ENCODE measurements at places on chromosomes 2 and 18.

- DNase-seq: no peak
These were observed 22.1 kb downstream of the IKZF2 start for GRCh38 chr2:213129311-213129710.

DNA sequence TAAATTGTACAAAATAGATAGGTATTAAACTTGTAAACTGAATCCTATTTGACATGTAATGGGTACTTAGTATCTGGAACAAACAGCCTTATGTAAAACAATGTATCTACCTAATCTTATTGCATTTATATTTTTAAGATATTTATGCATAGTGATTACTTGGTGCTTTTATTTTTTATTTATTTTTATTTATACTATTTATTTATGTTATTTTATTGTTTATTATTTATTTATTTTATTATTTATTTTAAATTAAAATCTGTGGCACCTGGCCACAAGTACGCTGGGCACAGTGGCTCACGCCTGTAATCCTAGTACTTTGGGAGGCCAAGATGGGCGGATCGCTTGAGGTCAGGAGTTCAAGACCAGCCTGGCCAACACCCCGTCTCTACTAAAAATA is 26.9 kb downstream of the MRO start:
- no peak for DNase-seq

GRCh38 chr2:98378901-98379300 is 32.6 kb downstream of the CNGA3 start:
- DNase-seq: no peak

DNA sequence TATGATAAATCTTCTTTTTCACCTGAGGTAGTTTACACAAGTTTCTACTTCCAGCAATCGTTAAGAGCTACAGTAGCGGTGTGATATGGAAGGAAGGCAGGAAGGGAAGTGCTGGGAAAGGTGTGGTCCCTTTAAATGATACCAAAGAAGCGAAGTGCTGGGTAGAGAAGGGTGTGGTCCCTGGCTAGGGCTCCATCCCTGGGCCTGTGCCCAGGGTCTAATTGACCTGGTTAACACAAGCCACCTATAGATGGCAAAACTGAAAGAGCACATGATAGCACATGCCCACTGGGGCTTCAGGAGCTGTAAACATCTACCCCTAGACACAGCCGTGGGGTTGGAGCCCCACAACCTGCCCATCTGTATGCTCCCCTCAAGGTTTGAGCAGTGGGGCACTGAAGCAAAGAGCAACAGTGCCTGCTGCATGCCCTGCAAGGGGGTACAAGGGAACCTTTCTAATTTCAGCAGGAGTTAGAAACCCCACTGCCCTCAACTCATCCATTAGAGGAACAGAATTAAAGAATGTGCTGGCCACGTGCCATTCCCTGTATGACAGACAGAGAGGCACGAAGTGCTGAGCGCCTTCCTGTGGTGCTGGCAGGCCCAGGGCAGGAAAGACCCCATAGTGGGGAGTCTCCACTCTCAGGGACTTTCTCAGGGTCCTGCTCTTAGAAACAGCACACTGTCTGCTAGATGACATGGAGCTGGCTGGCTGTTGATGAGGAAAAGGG is 153.1 kb upstream of the LMAN1 start:
- no peak for DNase-seq

GRCh38 chr2:129913695-129914495 is 65.6 kb upstream of the RAB6C start:
- DNase-seq: no peak

GRCh38 chr2:100535855-100536254 is 26.9 kb upstream of the PDCL3 start:
- DNase-seq: no peak

DNA sequence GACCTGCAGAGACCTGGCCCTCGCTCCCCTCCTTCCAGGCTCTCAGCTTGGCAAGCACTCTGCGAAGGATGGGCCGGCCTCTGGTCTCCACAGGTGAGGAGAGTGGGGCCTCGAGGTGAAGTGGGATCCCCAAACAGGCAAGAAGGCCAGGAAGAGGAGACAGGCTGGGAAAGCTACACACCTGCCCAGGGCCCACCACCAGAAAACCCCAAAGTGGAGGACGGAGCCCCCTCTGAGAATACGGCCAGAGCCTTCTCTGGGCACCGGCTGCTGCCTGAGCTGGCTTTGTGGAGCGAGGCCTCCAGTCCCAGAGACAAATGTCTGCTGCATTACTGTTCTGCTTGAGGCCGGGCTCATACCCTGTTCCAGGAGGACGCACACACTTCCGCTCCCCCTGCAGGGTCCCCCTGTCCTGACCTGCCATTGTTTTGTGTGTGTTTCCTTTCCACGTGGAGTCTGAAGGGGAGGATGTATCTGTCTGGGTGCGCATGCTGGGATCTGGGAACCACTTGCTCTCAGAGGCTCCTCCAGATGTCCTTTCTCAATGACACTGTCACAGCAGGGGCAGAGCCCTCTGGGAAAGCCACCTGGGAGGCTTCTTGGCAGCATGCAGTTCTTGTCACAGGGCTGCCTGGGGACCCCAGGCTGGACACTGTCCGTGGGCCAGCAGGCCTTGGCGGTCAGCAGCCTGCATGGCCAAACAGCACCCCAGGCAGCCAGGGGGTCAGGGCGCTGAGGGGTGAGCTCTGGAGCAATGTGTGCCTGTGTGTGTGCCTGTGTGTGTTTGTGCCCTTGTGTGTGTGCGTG is 20.8 kb downstream of the KCNF1 start:
- DNase-seq: no peak

- DNase-seq: no peak
These were observed 2.5 kb downstream of the CHN1 start for GRCh38 chr2:175002547-175003274.

DNA sequence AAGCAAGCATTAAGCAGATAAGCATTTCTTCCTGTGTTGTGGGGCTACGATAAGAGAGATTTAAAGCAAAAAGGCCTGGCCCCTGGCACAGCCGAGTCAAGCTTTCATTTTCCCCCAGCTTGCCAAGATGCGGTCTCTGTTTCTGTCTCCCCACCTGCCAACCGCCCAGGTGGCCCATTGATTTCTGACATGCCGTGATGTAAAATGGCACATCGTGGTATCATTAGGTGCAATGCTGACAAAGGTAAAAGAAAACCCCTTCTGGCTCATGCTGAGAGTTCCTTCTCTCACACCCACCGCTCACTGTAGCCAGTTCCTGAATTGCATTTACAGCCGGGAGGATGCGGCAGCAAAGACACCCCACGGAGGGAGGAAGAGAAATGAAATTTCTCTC is 62.8 kb downstream of the BOD1L2 start:
- no peak for DNase-seq

GRCh38 chr2:108169982-108170625 is 69.7 kb upstream of the SULT1C3 start:
- no peak for DNase-seq

DNA sequence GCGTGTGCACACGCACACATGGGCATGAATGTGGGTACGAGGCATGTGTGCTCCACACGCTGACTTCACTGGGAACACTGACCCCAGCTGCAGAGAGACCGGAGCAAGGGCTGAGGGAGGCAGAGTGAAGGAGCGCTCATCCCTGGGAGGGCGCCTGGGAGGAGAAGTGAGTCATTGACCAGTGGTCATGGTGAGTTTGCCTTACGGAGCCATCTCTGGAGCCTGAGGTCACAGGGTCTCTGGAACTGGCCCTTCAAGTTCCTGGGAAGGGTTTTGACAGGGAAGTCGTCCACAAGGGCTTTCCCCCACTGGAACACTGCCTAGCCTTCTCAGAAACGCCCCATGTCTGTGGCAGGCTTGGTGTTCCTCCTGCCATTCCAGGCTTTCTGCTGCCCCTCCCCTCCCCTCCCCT is 14.3 kb upstream of the TMEM185B start:
- no peak for DNase-seq

DNA sequence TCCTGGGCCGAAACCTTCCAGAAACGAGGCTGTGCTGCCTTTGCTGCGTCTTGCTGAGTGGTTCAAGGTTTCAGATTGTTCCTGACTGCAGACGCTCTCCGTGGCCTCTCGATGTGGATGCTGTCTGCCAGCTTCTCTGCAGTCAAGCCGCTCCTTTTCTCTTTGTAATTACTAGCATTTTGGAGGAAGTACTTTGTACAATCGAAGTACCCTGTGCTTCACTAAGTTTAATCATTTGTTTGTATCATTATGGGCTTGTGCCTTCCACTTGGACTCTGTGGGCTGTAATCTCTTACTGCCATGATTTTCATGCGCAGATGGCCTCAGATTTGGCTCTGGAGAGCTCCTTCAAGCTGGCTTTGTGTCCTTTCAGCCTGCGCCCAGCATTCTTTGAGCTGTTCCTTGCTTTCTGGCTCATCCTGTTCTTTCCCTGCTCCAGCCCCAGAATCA is 49.3 kb downstream of the TRAF3IP1 start:
- DNase-seq: no peak
